ENCODE measurements at places on chromosomes 3 and 15.

DNA sequence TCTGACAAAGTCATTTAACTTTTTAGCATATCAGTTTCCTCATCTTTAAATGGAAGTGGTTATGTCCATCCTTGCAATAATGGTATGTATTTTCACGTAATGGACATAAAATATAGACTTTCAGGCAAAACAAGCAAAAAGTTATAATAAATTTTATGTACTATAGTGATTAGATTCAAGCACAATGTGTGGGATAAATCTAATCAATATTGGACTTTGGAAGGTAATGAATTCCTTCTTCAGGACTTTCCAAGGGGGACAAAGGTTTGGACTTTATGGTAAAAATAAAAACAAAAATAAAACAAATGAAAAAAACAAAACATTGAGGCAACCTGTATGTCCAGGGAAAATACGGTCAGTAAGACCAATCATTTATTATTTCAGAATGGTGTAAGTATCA is 357.7 kb downstream of the ROBO1 start:
- no peak for DNase-seq

GRCh38 chr3:157581371-157581770 is 78.2 kb upstream of the VEPH1 start:
- DNase-seq, result no peak

DNA sequence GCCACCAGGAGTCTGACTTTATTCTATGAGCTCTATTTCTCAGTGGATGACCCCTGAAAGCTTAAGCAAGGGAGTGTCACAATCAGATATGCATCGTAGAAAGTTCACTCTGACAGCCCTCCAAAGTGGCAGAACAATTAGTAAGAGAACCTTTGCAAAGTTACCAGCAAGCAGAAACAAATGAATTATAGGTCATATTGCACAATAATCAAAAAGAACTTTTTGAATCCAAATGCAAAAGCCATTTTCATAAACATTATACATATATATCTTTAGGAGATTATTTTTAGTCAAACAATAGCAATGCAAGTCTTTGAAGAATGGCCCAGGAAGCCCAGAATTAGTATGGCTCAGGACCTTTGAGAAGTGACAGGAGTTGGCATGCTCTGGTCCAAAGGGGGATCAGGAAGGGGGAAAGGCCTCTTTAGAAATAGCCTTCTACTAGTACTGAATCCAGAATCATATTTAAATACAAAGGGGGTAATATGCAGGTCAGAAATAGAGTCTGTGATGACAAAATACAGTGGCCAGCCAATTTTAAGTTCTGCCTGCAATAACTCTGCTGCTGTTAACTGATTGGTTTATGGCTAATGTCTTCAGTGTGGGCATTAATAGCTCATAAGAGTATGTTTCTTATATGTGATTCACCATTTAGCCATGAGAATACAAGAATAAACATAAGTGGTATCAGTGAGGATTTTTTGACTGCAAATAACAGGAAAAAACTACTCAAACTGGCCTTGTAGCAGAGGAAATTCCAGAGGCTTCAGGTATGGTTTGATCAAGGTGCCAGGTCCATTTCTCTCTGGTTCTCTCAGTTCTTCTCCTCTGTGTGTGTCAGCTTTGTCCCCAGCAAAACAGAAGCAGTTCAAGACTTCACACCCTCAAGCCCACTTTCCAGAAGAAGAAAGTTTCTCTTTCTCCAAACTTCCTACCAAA is 17.0 kb upstream of the ITGB5 start:
- no peak for DNase-seq

- DNase-seq, result no peak
These were observed 2.2 kb downstream of the SCAANT1 start for GRCh38 chr3:63910001-63910400.

DNA sequence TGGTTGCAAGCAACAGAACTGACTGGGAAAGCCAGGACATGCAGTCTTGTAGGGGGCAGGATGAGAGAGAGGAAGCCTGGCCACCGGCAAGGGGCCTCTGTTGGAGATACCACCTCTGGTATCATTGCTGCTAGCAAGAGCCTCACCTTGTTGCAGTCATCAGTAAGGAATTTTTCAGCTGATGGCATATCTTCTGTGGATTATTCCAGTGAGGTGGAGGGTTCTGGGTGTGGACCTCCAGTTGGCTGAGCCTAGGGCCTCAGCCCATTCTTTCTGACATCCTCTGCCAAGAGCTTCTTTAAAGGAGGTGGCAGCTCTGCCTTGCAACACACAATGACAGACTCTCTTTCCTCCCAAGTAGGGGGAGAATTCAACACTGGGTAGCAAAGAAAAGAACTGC is 128.9 kb downstream of the AQP9 start:
- DNase-seq, result no peak

DNA sequence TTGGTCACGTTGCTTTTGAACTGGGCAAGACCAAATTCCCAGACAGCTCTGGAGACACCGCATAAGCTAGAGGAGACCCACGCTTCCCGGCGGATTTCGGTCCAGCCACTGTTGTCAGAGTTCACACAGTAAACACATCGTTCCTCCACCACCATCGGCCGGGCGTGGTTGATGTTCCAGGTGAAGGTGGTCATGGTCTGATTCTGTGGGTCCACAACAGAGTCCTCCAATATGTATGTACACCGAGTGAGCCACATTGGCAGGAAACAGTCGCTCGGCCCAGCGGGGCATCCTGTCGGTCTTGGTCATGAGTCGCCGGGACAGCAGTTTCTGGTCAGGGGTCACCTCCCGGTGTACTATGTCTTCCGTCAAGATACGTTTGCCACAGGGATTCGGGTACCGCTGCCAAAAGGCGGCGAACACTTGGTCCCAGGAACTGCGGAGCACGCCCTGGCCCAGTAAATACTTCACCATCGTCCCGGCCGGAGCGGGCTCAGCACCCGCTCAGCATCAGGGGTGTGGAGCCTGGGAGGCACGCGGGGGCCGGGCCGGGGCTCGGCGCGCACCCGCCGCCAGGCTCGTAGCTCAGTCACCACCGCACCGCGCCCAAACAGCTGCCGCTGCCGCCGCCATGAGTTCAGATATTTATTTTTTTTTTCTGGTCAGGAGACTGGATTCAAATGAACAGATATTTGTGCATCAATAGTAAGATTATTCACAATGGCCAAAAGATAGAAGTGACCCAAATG is 36.7 kb upstream of the NANOGP8 start:
- no peak for DNase-seq

DNA sequence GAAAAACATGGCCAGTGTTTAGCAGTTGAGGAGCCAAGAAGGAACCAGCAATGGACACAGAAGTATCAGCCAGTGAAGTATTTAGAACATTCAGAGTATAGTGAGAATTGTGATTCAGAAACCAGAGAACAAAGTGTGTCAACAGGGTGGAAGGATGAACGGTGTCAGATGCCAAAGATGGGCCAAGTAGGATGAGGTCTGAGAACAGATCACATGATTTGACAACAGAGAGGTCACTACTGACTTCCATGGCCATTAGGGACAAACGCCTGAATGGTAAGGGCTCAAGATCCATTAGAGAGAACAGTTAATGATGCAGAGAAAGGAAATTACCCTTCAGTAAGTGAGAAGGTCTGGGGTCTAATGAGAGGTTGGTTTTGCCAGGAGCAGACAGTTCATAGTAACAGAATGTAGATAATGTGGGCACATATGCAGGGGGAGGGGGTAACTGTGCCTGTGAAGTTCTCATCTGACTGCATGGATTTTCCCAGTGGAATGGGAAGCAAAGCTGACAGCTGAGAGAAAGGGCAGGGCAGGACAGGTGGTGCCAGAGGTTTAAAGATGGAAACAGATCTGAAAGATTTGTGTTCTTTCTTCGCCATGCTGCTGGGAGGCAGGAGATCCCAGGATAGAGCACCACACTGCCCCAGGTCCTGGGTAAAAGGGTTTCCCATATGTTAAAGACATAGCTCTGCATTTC is 4.8 kb upstream of the ACAD9 start:
- DNase-seq, result no peak

DNA sequence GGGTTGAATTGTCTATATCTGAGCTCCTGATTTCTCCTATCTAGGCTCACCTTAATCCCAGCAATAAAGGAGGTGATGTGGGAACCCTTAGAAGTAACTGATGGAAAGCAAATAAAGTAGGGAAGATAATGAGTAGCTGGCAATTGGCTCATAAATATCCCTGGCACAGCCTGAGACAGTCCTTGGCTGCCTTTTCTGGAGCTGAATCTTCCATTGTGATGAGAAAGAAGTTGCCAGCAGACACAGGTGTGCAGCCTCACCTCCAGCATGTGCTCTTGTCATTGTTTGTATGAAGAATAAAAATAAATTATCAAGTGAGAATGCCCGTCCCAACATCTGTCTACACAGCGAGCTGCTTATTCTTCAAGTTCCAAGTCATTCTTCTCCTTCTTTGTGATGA is 53.2 kb upstream of the RASGRP1 start:
- DNase-seq, result no peak

GRCh38 chr3:180382638-180383180 is 219.3 kb upstream of the TTC14 start:
- no peak for DNase-seq

Measured in activated naive CD8-positive, alpha-beta T cell treated with anti-CD3 and anti-CD28 coated beads, Interleukin-2, amount 10 ng/mL, durations not matched to agents 7 days and 5 days (primary cell).